ENCODE measurements at places on chromosomes 3 and 15.

DNA sequence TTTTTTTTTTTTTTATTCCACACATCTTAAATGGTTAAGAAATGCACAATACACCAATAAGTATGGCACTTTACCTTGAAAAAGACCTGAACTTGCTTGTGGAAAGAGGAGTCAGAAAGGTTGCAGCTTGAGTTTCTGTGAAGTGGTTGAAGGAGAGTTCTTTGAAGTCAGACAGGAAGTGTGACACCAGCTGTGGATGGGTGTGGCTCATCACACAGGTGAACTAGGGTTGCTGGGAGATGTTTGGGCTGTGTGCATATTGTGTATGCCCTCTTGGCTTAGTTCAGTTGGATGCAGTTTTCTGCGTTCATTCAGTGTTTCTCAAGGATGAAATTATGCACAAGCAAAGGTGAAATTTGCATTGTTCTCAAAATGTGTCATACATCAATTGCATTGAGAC, 6.3 kb downstream of the AEN start:
- no peak for DNase-seq

DNA sequence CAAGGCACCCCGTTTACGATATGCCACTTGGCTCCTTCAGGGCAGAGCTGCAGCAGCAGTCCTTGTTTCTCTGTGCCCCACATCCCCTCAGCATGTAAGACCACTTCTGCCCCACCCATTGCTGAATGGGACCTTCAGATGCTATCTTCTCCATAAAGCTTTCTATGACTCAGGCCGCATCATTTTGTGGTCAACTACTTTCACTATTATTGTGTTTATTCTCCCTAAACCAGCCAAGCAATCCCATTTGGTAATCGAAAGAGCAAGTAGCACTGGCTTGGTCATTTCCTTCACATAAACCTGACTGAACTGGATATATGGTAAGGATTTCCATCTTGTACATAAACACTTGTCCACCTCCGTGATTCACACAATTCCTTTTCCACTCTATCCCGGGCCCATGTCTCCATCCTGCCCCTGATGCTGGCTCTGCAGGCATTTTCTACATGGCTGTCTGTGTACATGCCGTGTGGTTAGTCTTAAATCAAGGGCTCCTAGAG, 25.7 kb downstream of the LIPC start:
- DNase-seq: no peak

GRCh38 chr15:89654847-89655805, at the start of gene KIF7:
Gene KIF7, minus strand, starts transcription at chr15:89655467. Its CDS starts 2,537 bp downstream, at chr15:89652930.
- peak; percentile 92 for DNase-seq

DNA sequence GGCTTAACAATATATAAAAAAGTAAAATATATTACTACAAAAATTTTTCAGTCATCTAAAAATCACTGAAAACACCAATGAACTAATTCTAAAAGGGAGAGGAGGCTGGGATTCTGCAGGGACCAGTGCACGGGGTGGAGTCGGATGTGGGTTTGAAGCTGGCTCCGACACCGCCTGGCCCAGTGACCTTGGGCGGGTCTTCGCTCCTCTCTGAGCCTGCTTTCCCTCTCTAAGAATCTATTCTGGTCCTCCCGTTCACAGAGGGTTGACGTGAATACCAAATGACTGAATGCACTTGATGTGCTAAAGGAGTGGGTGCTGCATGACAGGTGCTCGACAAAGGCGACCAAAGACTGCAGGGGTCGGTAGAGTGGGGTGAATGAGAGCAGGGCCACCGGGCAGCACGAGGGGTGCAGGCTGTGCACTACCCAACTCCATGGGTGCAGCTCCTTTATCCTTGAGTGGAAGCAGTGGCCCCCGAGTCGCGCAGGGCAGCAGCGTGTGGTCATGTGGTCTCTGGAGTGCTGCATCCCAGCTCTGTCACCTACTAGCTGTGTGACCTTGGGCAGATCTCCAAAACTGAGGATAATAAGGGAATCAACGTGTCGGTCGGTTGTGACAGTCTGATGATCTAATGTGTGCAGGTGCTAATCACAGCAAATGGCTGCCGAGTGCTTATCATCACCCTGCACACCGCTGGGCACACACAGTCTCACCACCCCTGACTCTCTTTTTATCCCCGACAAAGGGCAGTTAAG, 8.6 kb upstream of the IQSEC1 start:
- DNase-seq: no peak
